ENCODE measurements at places on chromosomes 1 and 21. TPM values are rescaled to one million over a fixed set of nuclear protein-coding genes. Genes with fewer than 3 reads are reported as not detected.

DNA sequence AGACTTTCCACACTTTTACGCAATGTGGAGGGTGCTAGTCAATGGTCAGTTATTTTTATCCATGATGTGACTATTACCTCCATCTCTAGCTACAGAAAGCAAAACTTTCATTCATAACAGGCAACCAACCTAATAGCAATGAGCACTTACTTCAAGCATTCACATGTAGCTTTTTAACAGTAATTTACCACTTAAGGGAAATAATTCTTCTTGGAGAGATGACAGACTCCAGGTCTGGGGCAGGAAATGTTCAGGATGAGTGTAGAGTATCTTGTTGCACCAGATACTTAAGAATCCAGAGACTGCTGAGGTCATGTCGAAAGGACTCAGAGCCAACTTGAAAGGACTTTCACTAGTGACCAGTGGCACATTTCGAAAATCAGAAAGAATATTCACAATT is 347.6 kb downstream of the CHRM3 start:
- no peak for DNase-seq

DNA sequence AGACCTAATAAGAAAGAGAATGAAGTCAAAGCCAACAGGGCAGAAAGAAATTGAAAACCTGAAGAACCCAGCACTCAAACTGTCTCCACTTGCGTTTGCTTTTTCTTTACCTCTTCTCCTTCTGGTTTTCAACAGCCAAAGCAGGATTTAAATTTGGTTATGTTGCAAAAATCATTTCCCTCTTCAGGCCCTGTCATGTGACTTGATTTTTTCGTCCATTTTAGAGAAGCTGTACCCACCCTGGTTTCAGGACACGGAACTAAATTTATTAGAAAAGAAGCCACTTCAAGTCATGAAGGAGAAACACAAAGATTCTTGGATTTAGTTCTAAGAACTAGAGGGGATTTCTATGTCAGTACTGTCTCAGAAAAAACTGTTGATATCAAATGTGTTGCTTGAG is 1.0 kb upstream of the SYNJ1 start:
- no peak for DNase-seq

- no peak for DNase-seq
Measured at GRCh38 chr1:199096591-199096990, 457.8 kb downstream of the PTPRC start.

- DNase-seq, result no peak
Measured at GRCh38 chr21:42017022-42017421, 6.9 kb upstream of the ZBTB21 start.

- no peak for DNase-seq
Measured at GRCh38 chr1:230300322-230301301, 125.5 kb downstream of the PGBD5 start.

GRCh38 chr1:24795236-24795635 is 50.0 kb downstream of the CLIC4 start:
- no peak for DNase-seq

SYT6 gene
- not detected for total RNA-seq
